ENCODE measurements at places on chromosomes 5 and 9.

- DNase-seq, result no peak
These were observed 69.1 kb upstream of the TARS1 start for GRCh38 chr5:33371660-33372059.

- DNase-seq, result no peak
These were observed 22.8 kb downstream of the TMEM161B start for GRCh38 chr5:88245893-88246244.

DNA sequence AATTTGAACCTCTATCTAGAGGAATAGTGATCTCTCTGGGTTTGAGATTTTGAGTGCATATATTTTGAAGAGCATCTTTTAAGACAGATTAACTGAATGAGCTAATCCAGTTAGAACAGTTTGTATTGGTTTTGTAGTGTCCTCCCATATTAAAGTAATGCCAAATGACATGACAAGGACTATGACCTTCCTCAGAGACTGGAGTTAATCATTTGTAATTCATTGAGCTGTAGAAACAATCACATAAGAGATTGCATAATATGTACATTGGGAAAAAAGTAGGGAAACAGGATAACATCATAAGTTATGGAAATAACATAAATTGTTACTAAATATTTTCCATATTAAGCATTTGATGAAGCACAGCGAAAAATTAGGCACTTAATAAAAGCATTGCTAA lies 45.8 kb upstream of the PRDM9 start:
- DNase-seq, result no peak

- DNase-seq, result no peak
These were observed 44.0 kb upstream of the MAP1B start for GRCh38 chr5:72063219-72063819.

GRCh38 chr5:172594867-172595466 lies 46.1 kb upstream of the NEURL1B start:
- DNase-seq, result no peak

- no peak for DNase-seq
These were observed 100.7 kb downstream of the RAB3C start for GRCh38 chr5:58683567-58683966.

GRCh38 chr5:149240354-149240998 lies 31.2 kb upstream of the AFAP1L1 start:
- DNase-seq, result peak; percentile 24

DNA sequence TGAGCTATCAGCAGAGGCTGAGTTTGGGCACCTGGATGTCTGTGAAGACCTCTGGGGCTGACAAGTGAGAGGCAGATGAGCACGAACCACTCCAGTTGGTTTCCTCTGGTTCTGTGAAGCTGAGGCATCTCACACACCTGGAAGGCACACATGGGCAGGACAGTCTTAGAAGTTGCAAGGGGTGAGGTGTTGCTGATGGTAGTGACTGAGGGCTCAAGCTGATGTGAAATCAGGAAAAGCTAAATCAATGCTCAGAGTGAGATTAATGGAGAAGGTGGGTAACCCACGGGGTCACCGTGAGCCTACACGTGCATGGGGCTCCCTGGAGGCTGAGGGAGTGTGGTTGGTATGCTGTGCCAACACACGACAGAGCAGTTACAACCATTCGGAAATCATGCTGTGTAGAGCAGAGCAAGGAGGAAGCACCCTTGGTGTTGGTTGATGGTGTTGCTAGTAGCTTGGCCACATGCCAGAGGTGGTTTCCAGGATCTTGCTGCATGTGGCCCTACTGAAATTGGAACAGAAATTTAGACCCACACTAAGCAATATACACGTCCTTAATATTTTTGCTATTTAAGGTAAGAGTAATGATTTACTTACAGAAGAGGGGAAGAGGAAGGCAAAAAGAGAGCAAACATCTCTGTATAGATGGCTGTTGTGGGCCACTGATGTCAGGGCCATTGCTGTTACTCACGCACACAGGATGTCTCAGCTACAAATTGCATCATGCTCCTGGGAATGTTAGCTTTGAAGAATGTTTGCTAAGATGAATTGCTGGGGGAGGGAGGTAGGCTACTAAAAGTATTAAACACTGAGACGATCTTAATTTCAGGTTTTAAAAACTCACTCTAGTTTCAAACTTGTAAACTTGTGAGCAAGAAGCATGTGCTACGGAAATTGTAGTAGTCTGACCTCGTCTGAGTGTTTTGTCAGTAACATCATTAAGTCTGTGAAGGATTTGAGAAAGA lies 170.5 kb downstream of the ARHGEF28 start:
- DNase-seq, result peak; percentile 68

DNA sequence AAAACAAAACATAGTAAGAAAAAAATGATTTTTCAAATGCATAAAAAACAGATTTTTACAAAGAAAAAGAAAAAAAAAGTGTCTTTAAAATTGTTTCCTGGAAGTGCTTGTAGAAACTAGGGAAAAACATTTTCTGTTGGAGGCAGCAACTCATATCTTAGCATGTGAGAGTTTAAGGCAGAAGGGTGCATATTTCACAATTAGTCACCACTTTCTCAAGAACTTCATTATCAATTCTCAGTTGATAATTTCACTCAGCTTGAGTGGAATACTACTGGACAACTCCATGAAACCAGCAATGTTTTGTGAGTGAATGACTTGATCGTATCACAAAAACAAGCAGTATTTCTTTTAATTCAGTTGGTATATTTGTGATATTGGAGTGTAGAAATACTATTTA lies 508.3 kb upstream of the DAB2 start:
- no peak for DNase-seq

DNA sequence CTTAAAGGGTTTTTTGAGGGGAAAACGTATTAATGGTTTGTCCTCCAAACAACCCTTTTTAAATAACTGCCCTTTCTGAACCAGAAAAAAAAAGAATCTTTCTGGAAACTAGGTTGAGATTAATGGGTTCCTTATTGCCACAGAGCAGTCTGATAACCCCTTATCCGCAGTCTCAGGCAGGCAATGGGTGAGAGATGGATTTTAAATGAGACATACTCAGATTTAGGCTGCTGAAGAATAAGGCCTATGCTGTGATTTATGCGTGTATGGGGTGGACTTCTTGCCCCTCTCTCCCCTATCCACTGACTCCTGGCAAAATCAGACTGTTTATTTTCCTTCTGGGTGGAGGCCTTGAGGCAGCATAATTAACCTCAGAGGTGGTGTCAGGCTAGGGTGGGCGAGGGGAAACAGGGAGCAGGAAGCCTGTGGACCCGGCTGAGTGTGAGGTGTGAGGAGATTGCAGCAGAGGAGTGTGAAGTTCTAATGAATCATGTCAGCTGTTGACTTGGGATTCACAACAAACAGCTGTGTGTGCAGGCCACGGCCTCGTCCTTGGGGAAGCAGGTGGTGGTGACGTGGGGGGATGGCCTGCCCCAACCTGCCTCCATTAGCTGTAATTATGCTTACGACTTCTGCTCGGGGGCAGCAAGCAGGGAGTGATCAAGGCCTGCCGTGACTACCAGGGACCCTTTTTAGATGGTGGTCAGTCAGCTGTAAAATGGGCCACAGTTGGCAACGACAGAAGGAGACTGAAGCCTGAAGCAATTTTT lies 196.4 kb downstream of the SEMA6A start:
- no peak for DNase-seq

- DNase-seq, result no peak
These were observed 81.9 kb downstream of the PALM2AKAP2 start for GRCh38 chr9:109861918-109862317.

- no peak for DNase-seq
These were observed 18.9 kb downstream of the TRIP13 start for GRCh38 chr5:911601-912000.

DNA sequence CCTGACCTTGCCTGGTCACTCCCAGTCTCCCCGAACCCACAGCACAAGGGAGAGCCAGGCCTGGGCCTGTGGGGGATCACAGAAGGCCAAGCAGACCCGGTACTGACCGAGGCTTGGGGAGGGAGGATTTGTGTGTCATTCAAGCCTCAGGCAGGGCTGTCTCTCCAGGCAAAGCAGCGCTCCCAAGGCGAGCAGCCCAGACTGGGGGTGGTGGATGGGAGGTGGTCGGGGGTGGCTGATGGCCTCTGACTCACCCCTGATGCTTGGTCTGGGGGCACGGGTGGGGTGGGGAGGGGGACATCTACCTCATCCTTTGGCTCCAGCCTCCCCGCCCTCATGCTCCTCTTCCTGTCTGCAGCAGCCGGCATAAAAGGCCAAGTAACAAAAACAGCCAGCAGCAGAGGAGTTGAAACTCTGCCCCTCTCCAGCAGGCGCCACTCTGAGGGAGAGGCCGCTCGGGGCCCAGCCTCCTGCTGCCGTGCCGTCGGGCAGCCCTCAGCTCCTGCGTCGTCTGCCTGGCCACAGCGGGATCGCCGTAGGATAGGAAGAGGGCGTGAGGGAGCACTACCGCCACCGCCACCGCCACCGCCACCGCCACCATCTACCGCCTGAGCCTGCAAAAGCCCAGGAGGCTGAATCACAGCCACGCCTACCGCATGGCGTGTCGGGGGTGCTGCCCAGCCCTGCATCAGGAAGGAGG lies 166.0 kb downstream of the OLFM1 start:
- DNase-seq, result no peak

DNA sequence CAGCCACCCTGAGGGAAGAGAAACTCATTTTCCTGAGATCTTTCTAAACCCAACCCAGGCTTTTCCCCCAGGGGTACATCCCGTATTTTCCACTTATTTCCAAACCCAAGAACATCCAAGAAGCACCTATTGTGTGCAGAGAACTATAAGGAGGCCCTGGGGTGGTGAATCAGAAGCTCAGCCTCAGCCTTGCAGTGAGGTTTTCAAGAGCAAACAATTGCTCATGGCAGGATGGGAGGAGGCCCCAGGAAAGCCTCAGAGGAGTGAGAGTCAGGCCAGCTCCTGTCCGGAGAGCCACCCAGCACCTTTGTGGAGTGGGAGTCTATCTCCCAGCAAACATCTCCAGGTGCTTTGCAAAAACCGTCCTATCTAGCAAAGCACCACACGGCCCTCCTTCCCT lies 19.2 kb downstream of the NIPAL4 start:
- DNase-seq, result no peak

DNA sequence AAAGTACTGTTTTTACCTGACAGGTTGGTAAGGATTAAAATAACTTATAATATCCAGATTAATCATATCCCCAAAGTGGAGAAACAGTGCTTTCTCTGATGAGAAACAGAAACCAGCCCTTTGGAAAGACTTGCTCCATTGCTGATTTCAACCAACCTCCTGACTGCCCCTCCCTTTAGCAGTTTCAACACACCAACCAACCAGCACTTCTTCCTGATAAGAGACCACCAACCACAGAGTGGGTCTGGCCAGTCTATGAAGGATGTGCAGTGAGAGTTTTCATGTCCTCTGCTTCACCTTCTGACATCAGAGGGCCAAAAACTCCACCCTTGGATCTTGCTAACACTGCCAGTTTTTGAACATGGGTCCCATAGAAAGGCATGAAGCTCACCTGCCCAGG lies 28.1 kb downstream of the RIGI start:
- DNase-seq, result no peak

- peak; percentile 58 for DNase-seq
These were observed 48.0 kb upstream of the CEP78 start for GRCh38 chr9:78187763-78188484.

- DNase-seq, result peak; percentile 98
These were observed 26.9 kb upstream of the PLIN2 start for GRCh38 chr9:19154135-19154612.

DNA sequence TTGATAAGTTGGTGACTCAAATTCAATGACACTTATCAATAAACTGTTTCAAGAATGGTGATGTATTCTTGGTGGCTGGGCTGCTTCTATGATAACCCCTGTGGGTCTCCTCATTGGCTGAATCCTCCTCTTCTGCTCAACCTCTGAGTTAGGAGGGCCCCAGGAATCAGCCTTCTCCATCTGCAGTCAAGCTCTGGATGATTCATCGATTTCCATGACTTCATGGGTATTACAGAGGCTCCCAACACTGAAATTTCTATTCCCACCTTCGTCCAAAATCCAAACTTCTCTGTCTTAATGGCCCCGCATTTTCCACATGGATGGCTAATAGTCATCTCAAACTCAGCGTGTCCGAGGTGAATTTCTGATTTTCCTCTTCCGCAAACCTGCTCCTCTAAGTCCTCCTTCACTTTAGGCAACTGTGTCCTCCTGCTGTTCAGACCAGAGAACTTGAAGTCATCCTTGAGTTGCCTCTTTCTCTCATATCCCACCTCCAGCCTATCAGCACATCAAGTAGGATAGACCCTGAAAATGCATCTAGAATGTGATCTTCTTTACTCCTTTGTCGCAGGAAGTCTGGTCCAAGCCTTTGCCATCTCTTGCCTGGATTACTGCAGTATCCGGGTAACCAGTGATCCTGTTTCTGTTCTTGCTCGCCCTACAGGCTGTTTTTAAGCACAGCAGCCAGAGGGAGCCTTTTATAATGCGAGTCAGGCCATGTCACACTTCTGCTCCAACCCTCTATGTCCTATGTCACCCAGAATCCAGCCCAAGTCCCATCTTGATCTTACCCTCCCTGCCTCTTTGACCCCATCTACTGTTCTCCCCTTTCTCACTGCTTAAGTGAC lies 41.4 kb upstream of the IL7R start:
- DNase-seq, result no peak

DNA sequence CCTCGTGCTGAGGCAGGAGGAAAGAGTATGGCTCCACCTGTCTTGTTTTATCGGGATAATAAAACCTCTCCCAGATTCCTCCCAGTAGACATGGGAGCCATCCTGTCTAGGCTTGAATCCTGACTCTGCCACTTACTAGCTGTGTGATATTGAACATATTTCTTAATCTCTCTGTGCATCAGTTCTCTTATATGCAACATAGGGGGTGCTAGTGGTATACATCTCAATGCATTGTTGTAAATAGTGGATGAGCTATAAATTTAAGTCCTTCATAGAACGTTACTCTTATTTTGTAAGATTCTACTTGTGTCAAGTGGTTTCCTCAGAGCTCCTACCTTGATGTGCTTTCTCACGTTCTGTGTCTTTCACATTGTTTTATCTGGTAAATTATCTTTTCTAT lies 417.7 kb upstream of the POU5F2 start:
- DNase-seq, result no peak

DNA sequence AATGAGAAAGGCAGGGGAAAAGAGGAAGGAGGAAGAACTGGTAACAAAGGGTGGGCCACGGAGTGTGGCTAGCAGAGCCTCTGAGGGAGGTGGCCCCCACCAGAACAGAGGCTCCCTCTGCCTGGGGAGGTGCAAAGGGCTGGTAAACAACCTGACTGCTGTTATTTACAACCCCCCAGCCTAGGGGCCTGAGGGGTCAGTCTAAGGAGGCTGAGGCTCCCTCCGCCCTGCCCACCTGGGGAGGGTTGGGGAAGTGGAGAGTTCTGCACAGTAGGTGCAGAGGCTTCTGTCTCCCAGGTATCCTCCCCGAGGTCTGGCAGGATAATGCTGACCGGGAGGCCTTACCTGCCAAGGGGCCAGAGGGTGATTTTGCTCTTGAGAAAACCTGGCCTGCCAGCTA lies 35.6 kb upstream of the SMU1 start:
- no peak for DNase-seq

GRCh38 chr5:52800394-52801213 lies 12.9 kb downstream of the ITGA1 start:
- DNase-seq, result peak; percentile 69

Data from CD14-positive monocyte (primary cell).